Breast epithelium (tissue), 4 donors: ENCODE measurements at places on chromosomes 13 and 19. TPM values are rescaled to one million over a fixed set of nuclear protein-coding genes. Genes with fewer than 3 reads are reported as not detected.
A peak's percentile ranks its signal among the peaks of the same experiment; 100 is the strongest.

DNA sequence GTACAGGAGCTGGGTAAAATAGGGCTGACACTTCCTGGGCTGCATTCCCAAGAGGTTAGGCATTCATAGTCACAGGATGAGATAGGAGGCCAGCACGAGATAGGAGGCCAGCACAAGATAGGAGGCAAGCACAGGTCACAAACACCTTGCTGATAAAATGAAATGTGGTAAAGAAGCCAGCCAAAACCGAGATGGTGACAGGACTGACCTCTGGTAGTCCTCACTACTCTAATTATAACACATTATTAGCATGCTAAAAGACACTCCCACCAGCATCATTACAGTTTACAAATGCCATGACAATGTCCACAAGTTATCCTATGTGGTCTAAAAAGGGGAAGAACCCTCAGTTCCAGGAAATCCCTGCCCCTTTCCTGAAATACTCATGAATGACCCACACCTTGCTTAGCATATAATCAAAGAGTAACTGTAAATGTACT is 20.9 kb upstream of the IGSF23 start:
- DNase-seq: no peak
- H3K4me1 ChIP-seq: no peaks in the 10 kb centered on the region
- H3K36me3 ChIP-seq: no peaks in the 10 kb centered on the region
- no peak overlapping the region for H3K27ac ChIP-seq
- H3K27me3 ChIP-seq: peaks cover 11% of the 10 kb centered on the region

DNA sequence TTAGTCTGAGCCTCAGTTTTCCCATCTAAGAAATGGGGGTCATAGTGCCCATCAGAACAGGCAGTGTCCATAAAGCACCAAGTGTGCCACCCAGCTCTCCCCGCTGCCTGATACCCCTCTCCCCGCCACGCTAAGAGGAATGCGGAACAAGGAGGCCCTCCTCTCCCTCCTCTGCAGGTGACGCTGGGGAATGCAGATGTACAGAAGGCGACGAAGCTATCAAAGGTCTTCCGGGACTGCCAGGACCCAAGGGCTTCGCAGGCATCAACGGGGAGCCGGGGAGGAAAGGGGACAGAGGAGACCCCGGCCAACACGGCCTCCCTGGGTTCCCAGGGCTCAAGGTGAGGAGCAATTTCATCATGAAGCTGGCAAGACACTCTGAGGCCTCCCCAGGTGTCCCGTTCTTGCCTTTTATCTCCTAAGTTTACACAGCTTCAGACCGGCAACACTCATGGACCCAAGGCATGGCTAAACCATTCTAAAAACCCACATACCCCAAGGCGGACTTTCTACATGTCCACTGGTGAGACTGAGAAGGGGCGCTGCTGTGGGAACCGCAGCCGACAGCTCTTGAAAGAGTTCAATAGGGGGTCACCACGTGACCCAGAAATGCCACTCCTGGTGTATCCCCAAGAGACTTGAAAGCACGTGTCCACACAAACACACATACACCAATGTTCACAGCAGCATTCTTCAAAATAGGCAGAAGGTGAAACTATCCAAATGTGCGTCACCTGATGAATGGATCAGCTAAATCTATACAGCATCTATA is 102.7 kb downstream of the RAB20 start:
- H3K36me3 ChIP-seq: no peaks in the 10 kb centered on the region
- H3K27ac ChIP-seq: no peak overlapping the region
- DNase-seq: no peak
- no peak overlapping the region for H3K4me3 ChIP-seq
- H3K4me1 ChIP-seq: no peaks in the 10 kb centered on the region
- H3K27me3 ChIP-seq: no peaks in the 10 kb centered on the region

DNA sequence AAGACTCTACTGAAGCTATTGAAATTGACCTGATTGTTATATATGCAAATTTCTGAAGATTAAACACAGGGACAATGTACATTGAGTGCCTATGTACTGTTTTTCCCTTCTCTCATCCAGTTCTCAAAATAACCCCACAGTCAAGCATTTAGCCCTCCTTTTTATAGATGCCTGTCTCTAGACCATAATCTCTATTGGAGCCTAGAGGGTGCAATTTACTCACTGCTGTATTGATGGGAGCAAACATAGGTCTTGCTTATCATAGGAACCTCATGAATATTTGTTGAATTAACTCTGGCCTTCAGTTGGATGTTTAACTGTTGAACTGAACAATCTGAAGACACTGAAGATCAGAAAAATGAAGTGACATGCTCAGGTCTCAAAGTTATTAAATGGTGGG is 183.0 kb downstream of the RFC3 start:
- H3K4me3 ChIP-seq: no peak overlapping the region
- H3K27me3 ChIP-seq: no peaks in the 10 kb centered on the region
- no peak overlapping the region for H3K27ac ChIP-seq
- no peaks in the 10 kb centered on the region for H3K4me1 ChIP-seq

DNA sequence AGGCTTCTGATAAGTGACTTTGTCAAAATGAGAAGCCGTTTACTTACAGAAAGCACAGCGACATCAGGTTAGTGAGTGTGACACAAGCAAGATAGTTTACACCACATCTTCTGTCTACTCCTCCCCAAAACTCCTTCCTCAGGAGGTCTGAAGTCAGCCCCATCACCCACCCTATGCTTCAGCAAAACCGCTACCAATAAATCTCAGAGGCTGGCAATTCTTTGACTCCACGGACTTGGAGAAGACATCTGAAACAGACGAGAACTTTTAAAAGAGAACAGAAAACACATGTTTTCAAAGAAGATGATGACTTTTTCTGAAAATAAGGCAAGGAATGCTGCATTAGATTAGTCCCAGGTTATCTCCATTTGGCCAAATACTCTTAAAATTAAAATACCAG is 261.1 kb downstream of the TBC1D4 start:
- no peak overlapping the region for H3K27ac ChIP-seq
- no peak for DNase-seq
- H3K4me3 ChIP-seq: no peak overlapping the region
- H3K4me1 ChIP-seq: no peaks in the 10 kb centered on the region
- no peaks in the 10 kb centered on the region for H3K27me3 ChIP-seq
- H3K36me3 ChIP-seq: no peaks in the 10 kb centered on the region

DNA sequence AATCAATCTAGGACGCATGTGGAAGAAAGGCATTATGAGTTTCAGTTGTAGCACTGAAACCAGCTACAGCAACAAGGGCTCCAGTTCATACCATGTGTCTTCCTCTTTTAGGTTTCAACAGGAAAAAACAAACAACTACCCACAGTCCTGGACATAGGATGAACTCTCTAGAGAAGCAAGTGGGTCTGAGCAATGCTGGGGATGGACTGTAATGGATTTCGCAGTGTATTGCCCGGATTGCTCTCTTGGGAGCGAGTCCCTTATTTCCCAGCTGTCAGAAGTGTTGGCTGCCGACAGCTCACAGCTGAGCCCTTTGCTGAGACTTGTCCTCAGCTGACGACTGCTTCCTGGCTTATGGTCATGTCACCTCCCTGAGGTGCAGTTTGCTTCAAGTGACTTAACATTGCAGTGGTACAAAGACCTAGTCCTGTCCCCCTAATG is 12.1 kb upstream of the MYCBP2 start:
- no peaks in the 10 kb centered on the region for H3K36me3 ChIP-seq
- no peaks in the 10 kb centered on the region for H3K27me3 ChIP-seq
- DNase-seq: no peak
- no peak overlapping the region for H3K4me3 ChIP-seq
- no peaks in the 10 kb centered on the region for H3K4me1 ChIP-seq

GRCh38 chr13:109655206-109655600 is 131.2 kb downstream of the IRS2 start:
- DNase-seq: no peak
- no peaks in the 10 kb centered on the region for H3K36me3 ChIP-seq
- H3K27ac ChIP-seq: peak overlapping the region; percentile 83
- H3K4me1 ChIP-seq: no peaks in the 10 kb centered on the region
- no peak overlapping the region for H3K4me3 ChIP-seq

- no peaks in the 10 kb centered on the region for H3K36me3 ChIP-seq
- no peak overlapping the region for H3K27ac ChIP-seq
- H3K27me3 ChIP-seq: no peaks in the 10 kb centered on the region
- H3K4me1 ChIP-seq: no peaks in the 10 kb centered on the region
- H3K4me3 ChIP-seq: no peak overlapping the region
These were observed 109.3 kb downstream of the LMO7 start for GRCh38 chr13:75745387-75745786.

DNA sequence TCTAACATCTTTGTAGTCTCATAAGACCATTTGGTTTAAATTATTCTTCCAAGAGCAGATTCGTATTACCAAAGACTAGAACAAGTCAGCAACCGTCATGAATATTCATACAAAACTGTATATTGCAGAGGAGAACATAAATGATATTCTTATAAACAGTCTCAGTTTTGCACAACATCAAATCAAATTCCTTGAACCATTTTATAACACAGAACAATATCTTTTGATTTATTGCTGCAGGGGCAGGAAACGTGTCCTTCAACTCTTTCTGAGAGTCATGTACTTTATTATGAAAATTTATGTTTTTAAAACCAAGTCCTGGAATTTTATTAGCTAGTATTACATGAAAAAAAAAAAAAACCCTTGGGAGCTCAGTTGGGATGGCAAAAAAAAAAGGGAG is 26.2 kb downstream of the SIGLECL1 start:
- DNase-seq: no peak
- H3K27me3 ChIP-seq: no peaks in the 10 kb centered on the region
- no peak overlapping the region for H3K27ac ChIP-seq
- no peaks in the 10 kb centered on the region for H3K36me3 ChIP-seq
- H3K4me1 ChIP-seq: no peaks in the 10 kb centered on the region

- H3K4me1 ChIP-seq: no peaks in the 10 kb centered on the region
- peaks cover 4% of the 10 kb centered on the region for H3K36me3 ChIP-seq
- H3K27ac ChIP-seq: no peak overlapping the region
- H3K27me3 ChIP-seq: no peaks in the 10 kb centered on the region
These were observed 938.9 kb upstream of the PRR20A start for GRCh38 chr13:56201834-56202233.

GRCh38 chr13:40666933-40667621 is 636 bp upstream of the FOXO1 start:
- H3K27ac ChIP-seq: peak overlapping the region; percentile 99
- peak overlapping the region; percentile 91 for H3K4me3 ChIP-seq

DNA sequence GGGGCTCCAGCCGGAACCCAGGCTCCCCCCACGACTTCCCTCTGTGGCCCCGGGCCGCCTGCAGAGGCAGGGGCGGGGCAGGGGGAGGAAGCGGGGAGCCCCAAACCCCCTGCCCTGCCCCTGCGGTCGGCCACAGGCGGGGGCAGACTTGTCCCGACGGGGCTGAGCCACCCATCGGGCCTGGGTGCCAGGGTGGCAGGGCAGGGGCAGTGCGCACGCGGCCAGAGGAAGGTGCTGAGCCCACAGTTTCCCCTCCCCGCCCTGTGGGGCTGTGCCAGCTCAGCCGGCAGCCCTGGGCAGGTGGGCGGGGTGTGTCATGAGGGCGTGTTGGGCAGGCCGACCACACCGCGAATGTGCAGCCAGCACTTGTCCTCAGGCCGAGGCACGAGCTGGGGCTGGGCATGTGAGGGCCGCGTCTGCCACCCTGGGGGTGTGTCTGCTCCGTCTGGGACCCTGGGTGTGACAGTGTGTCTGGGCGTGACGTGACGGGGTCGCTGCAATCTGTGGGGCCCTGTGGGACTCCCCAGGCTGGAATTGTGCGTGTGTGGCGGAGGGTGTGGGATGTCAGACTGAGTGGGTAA is 17.7 kb downstream of the CCDC97 start:
- DNase-seq: peak; percentile 78
- H3K36me3 ChIP-seq: no peaks in the 10 kb centered on the region
- peak overlapping the region; percentile 59 for H3K4me3 ChIP-seq
- H3K27me3 ChIP-seq: no peaks in the 10 kb centered on the region
- H3K4me1 ChIP-seq: peaks cover 11% of the 10 kb centered on the region

DNA sequence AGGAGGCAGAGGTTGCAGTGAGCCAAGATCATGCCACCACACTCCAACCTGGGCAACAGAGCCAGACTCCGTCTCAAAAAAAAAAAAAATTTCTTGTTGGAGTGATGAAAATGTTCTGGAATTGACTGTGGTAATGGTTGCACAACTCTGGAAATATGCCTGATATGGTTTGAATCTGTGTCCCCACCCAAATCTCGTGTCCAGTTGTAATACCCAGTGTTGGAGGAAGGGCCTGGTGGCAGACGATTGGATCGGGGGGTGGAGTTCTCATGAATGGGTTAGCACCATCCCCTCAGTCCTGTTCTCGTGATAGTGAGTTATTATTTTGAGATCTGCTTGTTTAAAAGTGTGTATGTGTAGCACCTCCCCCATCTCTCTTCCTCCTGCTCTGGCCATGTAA is 41.1 kb upstream of the MAP3K10 start:
- DNase-seq: no peak
- no peaks in the 10 kb centered on the region for H3K27me3 ChIP-seq
- no peaks in the 10 kb centered on the region for H3K36me3 ChIP-seq
- no peak overlapping the region for H3K27ac ChIP-seq
- H3K4me3 ChIP-seq: no peak overlapping the region

GRCh38 chr19:45484273-45484945 is 12.4 kb downstream of the RTN2 start:
- H3K27me3 ChIP-seq: no peaks in the 10 kb centered on the region
- DNase-seq: no peak
- no peaks in the 10 kb centered on the region for H3K36me3 ChIP-seq
- no peak overlapping the region for H3K27ac ChIP-seq

DNA sequence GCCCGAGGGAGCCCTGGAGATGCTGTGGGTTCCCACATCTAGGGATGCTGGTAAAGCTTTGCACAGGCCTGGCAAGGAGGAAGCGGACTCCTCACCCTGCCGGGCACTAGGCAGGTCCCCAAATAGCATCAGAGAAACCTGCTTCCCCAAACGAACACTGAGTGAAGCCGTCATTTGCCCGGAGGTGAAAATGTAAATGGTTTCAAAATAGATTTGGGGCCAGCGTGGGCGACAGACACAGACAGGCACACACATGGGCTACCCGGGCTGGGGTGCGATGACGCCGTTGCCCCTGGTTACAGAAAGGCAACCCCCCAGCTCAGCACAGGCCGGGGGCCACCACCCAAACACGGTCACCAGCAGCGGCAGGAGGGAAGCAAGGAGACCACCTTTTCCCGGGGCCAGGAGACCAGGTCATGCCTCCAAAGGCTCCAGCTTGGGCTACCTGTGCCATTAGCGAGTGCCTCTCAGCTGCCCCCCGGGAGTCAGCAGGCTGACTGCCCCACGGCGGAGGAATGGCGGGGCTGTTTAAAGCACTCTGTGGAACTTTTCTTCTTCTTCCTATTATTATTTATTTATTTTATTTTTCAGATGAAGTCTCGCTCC is 47.5 kb upstream of the NDUFS7 start:
- no peaks in the 10 kb centered on the region for H3K27me3 ChIP-seq
- H3K36me3 ChIP-seq: no peaks in the 10 kb centered on the region
- H3K4me3 ChIP-seq: no peak overlapping the region

The VSTM2B gene
- total RNA-seq: not detected

The ZNF66 gene
- total RNA-seq: 4.2 TPM

- no peaks in the 10 kb centered on the region for H3K4me1 ChIP-seq
- no peak overlapping the region for H3K27ac ChIP-seq
- no peaks in the 10 kb centered on the region for H3K27me3 ChIP-seq
These were observed 51.9 kb upstream of the MCF2L start for GRCh38 chr13:112917056-112917664.

DNA sequence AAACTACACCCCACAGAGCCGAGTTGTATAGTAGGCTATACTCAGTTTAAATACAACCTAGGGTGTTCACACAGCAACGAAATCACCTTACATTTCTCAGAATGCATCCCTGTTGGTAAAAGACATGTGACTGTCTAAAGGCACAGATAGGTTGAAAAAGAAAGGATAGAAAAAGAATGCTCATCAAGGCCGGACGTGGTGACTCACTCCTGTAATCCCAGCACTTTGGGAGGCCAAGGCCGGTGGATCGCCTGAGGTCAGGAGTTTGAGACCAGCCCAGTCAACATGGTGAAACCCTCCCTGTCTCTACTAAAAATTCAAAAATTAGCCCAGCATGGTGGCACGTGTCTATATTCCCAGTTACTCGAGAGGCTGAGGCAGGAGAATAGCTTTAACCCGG is 3.8 kb upstream of the IL17D start:
- no peaks in the 10 kb centered on the region for H3K27me3 ChIP-seq
- H3K27ac ChIP-seq: no peak overlapping the region
- no peaks in the 10 kb centered on the region for H3K36me3 ChIP-seq
- H3K4me3 ChIP-seq: no peak overlapping the region
